ENCODE measurements at places on chromosomes 1 and 21.

- no peak for DNase-seq
Measured at GRCh38 chr1:160744199-160744851, 5.3 kb downstream of the SLAMF7 start.

GRCh38 chr21:33848249-33848953 lies 67.2 kb downstream of the ATP5PO start:
- no peak for DNase-seq

DNA sequence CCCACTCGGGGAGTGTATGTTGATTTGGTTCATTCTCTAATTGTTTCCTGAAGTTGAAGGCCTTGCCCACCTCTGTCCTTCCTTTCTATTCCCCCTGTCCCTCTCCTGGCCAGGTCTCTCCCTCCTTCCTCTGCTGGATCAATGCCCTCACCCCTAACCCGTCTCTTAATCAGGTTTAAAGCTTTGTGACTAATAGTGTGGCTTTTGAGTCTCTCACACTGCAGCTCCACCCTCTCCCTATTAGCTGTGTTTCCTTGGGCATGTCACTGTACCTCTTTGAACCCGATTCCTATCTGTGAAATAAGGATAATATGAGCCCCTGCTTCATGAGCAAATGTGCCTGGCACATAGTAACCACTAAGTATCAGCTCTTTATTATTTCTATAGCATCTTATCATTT lies 20.5 kb downstream of the AHDC1 start:
- no peak for DNase-seq

DNA sequence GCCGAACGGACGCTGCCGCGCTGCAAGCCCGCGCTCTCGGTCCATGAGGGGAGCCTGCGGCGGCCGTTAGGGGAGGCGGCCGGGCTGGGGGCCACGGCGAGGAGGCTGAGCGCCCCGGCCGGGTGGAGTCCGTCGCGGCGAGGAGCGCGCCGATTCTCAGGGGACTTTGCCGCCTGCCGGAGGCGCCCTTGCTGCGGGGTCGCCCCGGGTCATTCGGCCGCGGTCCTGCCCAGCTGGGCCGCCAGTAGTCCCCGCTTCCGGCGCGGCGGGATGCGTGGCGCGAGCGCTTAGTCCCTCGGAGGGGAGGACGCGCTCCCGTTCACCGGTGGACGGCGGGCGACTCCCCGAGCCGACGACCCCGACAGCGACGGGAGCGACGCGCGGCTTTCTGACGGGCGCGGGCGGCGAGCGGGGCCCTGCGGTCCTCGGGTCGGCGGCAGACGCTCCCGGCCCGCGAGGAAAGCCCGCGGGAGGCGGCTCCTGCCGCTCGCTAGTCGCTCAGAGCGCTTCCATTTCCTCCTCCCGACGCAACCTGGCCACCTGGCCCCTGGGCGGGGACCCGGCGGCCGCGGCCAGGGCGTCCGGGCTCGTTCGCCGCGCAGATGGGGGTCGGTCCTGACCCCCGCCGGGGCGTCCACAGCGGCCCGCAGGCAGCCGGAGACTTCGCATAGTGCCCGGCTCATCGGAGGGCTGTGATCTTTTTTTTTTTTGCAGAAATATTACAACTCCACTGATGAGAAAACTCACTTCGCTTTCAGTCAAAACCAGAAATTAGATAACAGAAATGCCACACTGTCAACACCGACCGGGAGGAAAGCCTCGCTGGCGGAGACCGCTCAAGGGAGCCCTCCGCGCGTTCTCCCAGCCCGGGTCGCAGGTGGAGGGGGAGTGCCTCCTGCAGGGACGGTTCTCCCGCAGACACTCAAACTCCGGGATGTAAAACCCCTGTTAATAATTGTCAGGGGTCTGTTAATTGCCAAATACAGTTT lies 641 bp upstream of the ZBTB21 start:
- peak; percentile 21 for DNase-seq

DNA sequence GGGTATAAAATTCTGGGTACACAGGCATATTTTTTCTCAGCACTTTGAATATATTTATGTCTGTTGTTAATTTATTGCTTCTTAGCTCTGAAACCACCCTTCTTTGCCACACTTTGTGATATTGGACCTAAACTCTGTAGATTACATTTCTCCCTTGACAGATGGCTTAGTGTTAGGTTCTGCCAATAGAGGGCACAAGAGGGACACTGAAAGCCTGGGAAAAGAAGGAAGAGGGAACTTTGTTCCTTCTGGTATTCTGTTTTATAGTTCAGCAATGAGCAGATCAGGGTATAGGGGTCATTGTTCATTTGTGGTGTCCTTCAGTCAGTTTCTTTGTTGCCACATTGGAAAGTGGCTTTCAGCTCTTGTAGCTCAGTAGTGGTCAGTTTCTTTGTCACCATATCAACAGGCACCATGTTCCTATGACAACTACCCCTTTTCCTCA lies 423.5 kb upstream of the PROX1 start:
- DNase-seq = no peak

DNA sequence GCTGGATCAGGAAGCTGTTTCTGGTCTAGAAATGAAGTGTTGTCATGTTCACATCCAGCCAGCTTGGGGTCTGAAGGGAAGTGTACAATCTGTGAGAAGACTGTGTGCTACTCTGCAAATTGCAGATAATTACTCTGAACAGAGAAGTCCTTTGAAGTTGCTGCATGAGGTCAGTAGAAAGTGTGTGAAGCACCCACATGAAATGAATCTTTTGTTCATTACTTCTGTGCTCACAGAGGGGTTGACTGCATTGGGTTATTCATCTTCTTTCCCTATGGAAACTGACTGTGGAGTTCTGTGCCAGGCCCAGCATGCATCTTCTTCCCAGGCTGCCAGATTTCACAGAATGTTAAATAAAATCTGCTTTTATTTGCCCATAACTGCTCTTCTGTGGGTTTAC lies 47.1 kb downstream of the CTH start:
- no peak for DNase-seq

DNA sequence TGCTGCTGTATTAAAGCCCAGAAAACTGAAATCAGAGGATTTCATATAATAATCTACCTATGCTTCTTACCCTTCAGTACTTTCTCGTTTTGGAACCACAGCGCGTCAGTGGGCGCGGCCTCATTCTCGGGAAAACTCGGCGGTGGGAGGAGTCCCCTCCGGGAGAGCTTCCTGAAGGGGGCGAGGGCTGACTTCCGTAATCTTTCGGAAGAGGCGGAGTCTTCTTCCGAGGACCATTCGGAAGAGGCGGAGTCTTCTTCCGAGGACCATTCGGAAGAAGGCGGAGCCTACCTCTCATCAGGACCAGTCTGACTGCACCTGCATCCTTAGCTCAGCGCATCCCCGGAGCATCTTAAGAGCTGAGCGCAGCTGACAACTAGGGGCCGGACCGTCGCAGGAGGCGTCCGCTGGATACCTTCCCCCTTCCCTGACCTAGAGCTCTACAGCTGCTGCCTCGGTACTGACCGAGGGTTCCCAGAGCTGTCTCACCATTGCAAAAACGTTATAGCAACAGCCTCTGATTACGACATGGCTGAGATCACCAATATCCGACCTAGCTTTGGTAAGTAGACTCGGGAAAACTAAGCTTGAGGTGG lies at the start of gene SYT11:
Gene SYT11, plus strand, starts transcription at position 334 of the 596 bp plus-strand sequence. Its CDS starts 195 bp downstream, at position 529.
- DNase-seq = peak; percentile 97

DNA sequence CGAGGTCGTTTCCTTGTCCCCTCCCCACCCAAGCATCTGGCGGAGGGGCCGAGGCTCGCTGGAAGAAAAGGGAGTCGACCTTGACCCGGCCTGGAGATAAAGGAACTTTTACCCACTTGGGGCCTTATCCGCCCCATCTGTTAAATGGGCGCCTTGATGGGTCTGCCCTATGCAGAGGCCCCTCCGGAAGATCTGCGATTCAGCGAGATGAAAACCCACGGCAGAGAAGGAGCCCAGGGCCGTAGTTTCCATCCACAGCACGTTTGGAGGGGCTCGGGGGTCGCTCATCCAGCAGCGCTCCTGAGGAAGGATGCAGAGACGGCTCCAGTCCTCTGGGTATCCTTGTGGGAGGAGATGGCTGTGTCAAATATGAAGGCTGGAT lies 518 bp downstream of the NCMAP start:
- DNase-seq = no peak

DNA sequence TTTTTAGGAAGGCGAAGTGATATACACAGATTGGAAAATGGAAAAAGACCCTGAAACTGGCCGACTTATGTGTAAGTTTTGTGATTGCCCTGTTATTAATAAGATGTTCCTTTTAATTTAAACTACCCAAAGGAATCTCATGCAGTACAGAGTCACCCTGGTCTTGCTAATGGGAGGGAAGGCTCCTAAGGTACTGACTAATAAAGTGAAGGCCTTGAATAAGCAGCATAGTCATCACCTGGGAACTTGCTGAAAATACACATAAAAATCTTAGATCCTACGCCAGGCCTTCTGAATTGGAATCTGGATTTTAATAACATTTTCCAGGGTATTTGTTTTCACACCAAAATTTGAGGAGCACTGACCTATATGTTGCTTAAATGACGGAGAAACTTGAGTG lies 73.4 kb upstream of the MCOLN3 start:
- DNase-seq = peak; percentile 13

DNA sequence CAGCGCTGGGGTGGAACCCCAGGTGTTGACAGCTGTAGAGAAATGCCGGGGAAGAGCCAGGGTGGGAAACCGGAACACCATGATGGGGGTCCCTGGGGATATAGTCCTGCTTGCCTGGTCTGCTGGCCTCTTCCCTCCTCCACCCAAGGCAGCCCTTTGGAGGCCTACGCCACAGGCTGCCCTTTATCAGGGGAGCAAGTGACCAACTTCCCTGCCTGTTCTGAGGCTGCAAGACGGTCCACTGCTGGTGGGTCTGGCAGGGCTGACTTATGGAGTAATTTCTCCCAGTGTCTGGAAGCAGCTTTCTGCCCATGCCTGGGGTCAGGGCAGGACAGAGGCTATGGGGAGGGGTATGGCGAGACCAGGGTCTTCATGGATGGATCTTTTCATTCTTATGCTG lies 50.8 kb upstream of the EDN2 start:
- no peak for DNase-seq
